Naive B cell (primary cell): ENCODE measurements at places on chromosomes 6 and 20.
A peak's percentile ranks its signal among the peaks of the same experiment; 100 is the strongest.

- H3K4me3 ChIP-seq: no peak overlapping the region
- no peaks in the 10 kb centered on the region for H3K4me1 ChIP-seq
- no peaks in the 10 kb centered on the region for H3K36me3 ChIP-seq
- DNase-seq: no peak
- H3K27ac ChIP-seq: no peak overlapping the region
Observed at GRCh38 chr20:40449974-40450616, 238.9 kb downstream of the MAFB start.

GRCh38 chr20:3687655-3688054 is 5.8 kb upstream of the ADAM33 start:
- no peak overlapping the region for H3K27ac ChIP-seq
- H3K36me3 ChIP-seq: no peaks in the 10 kb centered on the region
- H3K4me3 ChIP-seq: no peak overlapping the region
- DNase-seq: no peak

GRCh38 chr20:44159125-44159524 is 27.9 kb downstream of the JPH2 start:
- no peaks in the 10 kb centered on the region for H3K36me3 ChIP-seq
- no peak for DNase-seq
- no peaks in the 10 kb centered on the region for H3K4me1 ChIP-seq

DNA sequence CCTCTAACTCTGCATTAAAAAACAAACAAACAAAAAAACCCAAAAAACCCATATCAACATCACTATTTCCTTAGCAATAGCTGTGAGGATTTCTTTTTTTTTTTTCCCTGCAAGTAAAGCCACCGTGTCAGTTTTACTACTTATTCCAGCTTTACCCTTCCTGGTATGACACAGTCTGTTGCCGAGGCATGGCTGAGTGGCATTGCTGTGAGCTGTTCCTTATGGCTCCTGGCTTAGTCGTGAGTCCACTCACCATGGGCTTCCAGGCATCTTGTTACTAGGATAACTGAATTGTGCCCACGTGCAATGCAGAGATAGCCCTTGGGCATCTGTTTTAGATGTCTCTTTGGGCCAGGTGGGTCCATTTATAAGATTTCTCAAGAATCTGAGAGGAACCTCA is 84.8 kb downstream of the LRRC1 start:
- peaks cover 27% of the 10 kb centered on the region for H3K36me3 ChIP-seq
- H3K4me1 ChIP-seq: no peaks in the 10 kb centered on the region
- no peak overlapping the region for H3K27ac ChIP-seq
- no peak for DNase-seq
- H3K4me3 ChIP-seq: no peak overlapping the region

- H3K4me3 ChIP-seq: no peak overlapping the region
- H3K27ac ChIP-seq: peak overlapping the region; percentile 49
- H3K27me3 ChIP-seq: no peaks in the 10 kb centered on the region
- peaks cover 59% of the 10 kb centered on the region for H3K4me1 ChIP-seq
- DNase-seq: no peak
- H3K36me3 ChIP-seq: peaks cover 13% of the 10 kb centered on the region
Observed at GRCh38 chr6:37010402-37010892, 5.0 kb downstream of the FGD2 start.

GRCh38 chr6:113750151-113750855 is 106.8 kb upstream of the MARCKS start:
- no peak overlapping the region for H3K4me3 ChIP-seq
- H3K27me3 ChIP-seq: no peaks in the 10 kb centered on the region
- H3K4me1 ChIP-seq: peaks cover 17% of the 10 kb centered on the region

- H3K27me3 ChIP-seq: peaks cover 46% of the 10 kb centered on the region
- H3K27ac ChIP-seq: no peak overlapping the region
- no peak for DNase-seq
- H3K4me1 ChIP-seq: peaks cover 9% of the 10 kb centered on the region
- H3K36me3 ChIP-seq: no peaks in the 10 kb centered on the region
Observed at GRCh38 chr20:64052326-64052722, 2.9 kb upstream of the SOX18 start.

DNA sequence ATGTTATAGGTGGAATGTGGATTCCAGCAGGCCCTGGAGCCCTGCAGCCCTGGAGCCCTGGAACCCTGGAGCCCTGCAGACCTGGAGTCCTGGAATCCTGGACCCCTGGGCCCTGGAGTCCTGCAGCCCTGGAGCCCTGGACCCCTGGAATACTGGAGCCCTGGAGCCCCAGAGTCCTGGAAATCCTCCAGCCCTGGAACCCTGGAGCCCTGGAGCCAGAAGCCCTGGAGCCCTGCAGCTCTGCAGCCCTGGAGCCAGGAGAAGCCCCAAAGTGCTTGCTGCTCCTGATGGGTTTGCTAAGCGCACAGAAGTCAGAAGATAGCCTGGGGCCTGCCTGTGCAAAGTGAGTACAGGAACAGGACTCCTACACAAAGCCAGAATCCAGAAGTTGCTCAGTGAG is 223.1 kb upstream of the PDE10A start:
- H3K36me3 ChIP-seq: peaks cover 5% of the 10 kb centered on the region
- DNase-seq: no peak
- no peak overlapping the region for H3K27ac ChIP-seq
- no peak overlapping the region for H3K4me3 ChIP-seq
- H3K4me1 ChIP-seq: peaks cover 10% of the 10 kb centered on the region

- no peaks in the 10 kb centered on the region for H3K27me3 ChIP-seq
- H3K4me1 ChIP-seq: peaks cover 2% of the 10 kb centered on the region
- no peak overlapping the region for H3K4me3 ChIP-seq
- no peak overlapping the region for H3K27ac ChIP-seq
- peaks cover 3% of the 10 kb centered on the region for H3K36me3 ChIP-seq
Observed at GRCh38 chr20:4076671-4077070, 61.3 kb upstream of the RNF24 start.

DNA sequence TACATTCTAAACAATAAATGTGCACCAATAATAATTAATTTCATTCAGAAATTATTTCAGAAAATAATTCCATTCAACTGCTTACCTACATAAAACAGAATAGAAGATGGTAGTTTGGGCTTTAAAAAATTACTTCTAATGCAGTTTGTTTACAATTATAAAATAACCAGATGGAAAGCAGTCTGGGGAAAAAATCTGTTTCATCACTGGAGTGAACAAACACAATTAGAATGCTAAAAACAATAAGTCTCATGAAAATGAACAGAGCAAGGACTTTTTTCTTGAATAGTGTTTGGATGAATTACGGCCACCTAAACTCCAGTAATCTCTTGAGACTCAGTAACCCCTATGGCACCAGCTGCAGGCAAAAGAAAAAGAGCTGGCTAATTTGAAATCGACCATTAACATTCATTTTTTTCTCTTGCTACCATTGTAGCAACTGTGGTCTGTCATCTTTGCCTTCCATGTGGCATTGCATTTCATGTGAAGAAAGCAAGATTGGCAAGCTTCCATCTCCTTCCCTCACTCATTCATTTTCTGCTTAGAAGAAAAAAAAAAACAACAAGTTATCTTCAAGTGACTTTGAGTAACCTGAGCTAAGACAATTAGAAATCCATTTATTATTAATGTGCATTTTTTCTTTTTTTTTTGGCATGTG is 88.4 kb upstream of the CEP85L start:
- no peak for DNase-seq
- H3K4me3 ChIP-seq: no peak overlapping the region
- peaks cover 14% of the 10 kb centered on the region for H3K27me3 ChIP-seq
- H3K27ac ChIP-seq: no peak overlapping the region

DNA sequence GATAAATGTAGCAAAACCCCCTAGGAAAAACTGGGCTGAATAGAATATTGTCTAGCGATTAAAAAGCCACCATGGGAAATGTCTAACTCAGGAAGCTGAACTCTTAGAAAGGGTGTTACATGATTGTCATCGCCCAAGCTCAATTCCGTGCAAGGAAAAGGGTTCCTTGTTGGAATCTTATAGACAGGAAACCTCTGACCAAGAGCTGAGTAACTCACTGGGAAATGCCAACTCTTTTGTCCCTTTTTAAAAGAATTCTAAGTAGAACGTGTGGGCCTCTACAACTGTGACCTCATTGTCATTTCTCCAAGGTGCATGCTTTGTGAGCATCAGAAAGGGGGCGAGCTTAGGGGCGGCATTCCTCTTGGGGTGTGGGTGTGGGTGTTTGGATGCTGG is 88.1 kb downstream of the SYNJ2 start:
- H3K27ac ChIP-seq: peak overlapping the region; percentile 29
- DNase-seq: no peak
- H3K4me1 ChIP-seq: peaks cover 4% of the 10 kb centered on the region
- H3K4me3 ChIP-seq: no peak overlapping the region
- H3K36me3 ChIP-seq: no peaks in the 10 kb centered on the region

DNA sequence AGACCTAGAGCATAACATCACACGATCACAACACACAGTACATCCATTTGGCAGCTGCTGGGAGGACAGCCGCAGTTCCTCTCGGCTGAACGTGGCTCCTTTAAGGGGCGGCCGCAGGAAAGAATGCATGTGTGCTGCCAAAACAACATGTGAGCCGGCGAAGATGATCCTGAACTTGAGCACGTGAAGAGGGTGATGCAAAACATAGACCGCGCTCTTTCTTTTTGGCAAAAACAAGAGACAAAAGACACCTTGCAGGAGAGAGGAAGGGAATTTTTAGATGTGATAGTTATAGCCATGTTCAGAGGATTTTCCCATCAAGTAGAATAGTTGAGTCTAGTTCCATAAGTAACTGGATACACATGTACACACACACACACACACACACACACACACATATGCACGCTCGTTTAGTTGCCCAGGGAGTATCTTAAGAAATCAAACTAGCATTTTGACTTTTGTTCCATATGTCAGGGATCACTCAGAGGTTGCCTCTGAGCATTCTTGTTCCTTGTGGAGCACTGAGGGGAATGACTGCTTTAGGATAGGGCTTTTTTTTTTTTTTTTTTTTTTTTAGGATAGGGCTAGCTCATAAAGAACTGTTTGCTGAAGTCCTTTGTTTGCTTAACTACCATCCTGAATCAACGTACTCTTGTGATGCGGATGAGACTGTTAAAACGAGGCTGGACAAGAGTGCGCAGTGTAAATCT is 21.7 kb upstream of the RANBP9 start:
- H3K27ac ChIP-seq: no peak overlapping the region
- H3K4me3 ChIP-seq: no peak overlapping the region
- no peaks in the 10 kb centered on the region for H3K36me3 ChIP-seq

- no peak overlapping the region for H3K4me3 ChIP-seq
- no peaks in the 10 kb centered on the region for H3K36me3 ChIP-seq
- no peak overlapping the region for H3K27ac ChIP-seq
- H3K27me3 ChIP-seq: no peaks in the 10 kb centered on the region
- DNase-seq: no peak
Observed at GRCh38 chr6:116206231-116206903, 47.5 kb downstream of the TSPYL4 start.

DNA sequence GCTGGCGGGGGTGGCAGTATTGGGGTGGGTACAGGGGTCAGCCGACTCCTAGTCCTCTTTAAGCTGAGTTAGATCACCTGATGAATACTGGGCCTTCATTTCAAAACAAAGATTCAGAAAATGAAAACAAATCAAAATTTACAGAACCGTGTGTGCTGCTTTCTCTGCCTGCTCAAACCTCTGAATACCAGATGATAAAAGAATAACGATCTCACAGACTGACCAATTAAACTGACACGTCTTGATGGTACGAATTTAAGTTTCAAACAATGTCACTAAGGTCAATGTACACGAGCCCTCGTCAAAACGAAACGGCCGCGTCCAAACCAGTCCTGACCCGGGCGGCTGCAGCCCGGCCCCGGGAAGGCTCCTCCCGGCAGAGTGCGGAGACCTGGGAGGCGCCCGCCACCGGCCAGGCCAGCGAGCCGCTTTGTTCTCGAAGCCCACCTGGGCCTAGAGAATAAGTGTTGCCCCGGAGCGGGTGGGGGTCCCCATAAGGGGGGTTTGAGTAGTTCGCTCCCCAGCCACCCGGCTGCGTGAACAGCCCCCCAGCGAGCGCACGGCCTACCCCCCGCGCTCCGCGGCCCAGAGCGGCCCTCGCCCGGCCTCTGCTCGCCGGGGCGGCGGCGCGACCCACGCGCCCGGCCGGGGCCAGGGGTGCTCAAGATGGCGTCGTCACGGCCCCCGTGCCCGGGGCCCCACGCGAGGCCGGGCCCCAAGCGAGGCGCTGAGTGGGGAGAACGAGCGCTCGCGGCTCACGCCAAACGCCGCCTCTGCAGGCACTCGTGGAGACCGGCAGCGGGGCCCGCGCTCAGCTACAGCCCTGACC is 728 bp downstream of the PSMA7 start:
- peaks cover 8% of the 10 kb centered on the region for H3K36me3 ChIP-seq
- no peaks in the 10 kb centered on the region for H3K27me3 ChIP-seq
- no peak for DNase-seq

- no peak overlapping the region for H3K27ac ChIP-seq
- no peak overlapping the region for H3K4me3 ChIP-seq
- no peaks in the 10 kb centered on the region for H3K4me1 ChIP-seq
- no peaks in the 10 kb centered on the region for H3K36me3 ChIP-seq
- H3K27me3 ChIP-seq: no peaks in the 10 kb centered on the region
Observed at GRCh38 chr6:69022993-69023392, 387.9 kb downstream of the ADGRB3 start.

- H3K36me3 ChIP-seq: peaks cover 47% of the 10 kb centered on the region
- no peaks in the 10 kb centered on the region for H3K27me3 ChIP-seq
- no peak for DNase-seq
- no peak overlapping the region for H3K27ac ChIP-seq
- peaks cover 21% of the 10 kb centered on the region for H3K4me1 ChIP-seq
- H3K4me3 ChIP-seq: no peak overlapping the region
Observed at GRCh38 chr6:6651335-6651734, 62.8 kb downstream of the LY86 start.

GRCh38 chr6:55046869-55047422 is 127.4 kb upstream of the HCRTR2 start:
- no peak for DNase-seq
- H3K4me3 ChIP-seq: no peak overlapping the region
- H3K27ac ChIP-seq: no peak overlapping the region
- no peaks in the 10 kb centered on the region for H3K27me3 ChIP-seq

DNA sequence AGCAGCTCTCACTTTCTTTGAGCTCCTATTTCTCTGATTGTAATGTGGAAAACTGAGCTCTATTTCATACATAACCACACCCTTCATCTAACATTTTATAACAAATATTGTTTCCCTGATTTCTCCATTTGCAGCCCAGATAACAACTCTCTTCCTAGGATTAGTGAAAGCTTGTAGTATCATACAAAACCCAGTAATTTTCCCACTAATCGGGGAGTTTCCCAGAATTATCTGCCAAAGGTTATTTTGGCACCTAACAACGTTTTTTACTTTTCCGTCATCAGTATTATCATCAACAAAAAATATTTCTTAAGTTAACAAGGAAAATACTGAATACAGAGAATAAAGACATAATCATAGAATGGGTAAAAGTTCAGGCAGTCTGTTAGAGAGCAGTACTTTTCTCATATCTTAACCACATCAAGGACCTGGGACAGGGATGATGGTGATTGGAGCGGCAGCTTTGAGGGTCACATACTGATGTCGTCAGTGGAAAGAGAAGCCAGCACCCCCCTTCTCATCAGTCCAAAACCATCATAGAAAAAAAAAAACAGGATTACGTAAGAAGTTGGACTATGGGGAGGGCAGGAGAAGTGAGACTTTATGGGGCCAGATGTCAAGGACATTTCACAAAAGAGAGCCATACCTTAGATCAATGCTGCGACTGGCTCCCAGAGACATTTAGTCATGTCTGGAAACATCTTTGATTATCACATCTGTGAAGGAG is 166.1 kb upstream of the TNFAIP3 start:
- no peak overlapping the region for H3K4me3 ChIP-seq
- peaks cover 3% of the 10 kb centered on the region for H3K27me3 ChIP-seq
- DNase-seq: no peak
- no peaks in the 10 kb centered on the region for H3K36me3 ChIP-seq
- peaks cover 16% of the 10 kb centered on the region for H3K4me1 ChIP-seq

GRCh38 chr20:61219021-61219431 is 33.0 kb upstream of the CDH4 start:
- H3K36me3 ChIP-seq: no peaks in the 10 kb centered on the region
- H3K27me3 ChIP-seq: peaks cover 13% of the 10 kb centered on the region
